Stimulated activated CD4-positive, alpha-beta T cell treated with anti-CD3 and anti-CD28 coated beads, TNF-alpha, amount 100 ng/mL, for 1 hour (primary cell): ENCODE measurements at places on chromosomes 13 and 19.
A peak's percentile ranks its signal among the peaks of the same experiment; 100 is the strongest.

DNA sequence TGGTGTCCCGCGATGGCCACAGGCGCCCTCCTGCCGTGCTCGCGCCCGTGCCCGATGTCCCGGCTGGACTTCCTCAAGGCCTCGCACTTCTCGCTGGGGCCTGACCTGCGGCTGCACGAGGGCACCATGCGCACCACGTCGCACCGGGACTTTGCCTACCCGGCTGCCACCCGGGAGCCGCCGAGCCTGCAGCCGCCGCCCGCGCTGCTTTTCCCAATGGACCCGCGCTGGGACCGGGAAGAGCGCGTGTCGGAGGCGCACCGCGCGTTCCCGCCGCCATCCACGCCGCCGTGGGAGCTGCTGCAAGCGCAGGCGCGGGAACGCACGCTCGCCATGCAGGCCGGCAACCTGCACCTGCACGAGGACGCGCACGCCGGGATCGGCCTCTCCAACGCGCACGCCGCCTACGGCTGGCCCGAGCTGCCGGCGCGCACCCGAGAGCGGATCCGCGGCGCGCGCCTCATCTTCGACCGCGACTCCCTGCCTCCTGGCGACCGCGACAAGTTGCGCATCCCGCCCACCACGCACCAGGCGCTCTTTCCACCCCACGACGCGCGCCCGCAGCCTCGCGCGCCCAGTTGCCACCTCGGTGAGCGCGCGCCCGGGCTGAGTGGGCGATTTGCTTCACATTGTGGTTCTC, 12.1 kb upstream of the PEX11G start:
- no peak for DNase-seq

DNA sequence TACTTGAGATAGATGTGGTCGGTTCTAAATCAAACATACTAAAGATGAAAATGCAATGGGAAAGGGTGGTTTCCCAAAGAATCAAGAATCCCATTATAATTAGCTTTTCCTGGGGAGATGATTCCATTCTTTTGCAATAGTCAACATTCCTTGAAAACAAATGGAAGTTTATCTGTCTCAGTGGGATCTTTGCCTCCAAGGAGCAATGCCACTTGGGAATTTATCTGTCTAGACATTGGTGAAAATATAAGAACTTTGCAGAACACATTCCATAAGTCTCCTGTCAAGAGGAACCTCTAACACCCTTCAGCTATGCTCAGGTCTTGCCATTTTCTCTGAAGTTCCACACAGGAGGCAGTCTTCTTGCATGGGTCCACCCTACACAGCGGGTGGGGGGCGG, 152.5 kb downstream of the KCTD12 start:
- DNase-seq = no peak

GRCh38 chr13:104847922-104848321, 1687.5 kb downstream of the EFNB2 start:
- DNase-seq = no peak

- no peak for DNase-seq
These were observed 20.5 kb upstream of the VSTM2B start for GRCh38 chr19:29505097-29505824.

- no peak for DNase-seq
These were observed 191.2 kb downstream of the SPRY2 start for GRCh38 chr13:80149736-80150135.

- DNase-seq = no peak
These were observed 127.6 kb downstream of the KATNAL1 start for GRCh38 chr13:30179597-30180276.

DNA sequence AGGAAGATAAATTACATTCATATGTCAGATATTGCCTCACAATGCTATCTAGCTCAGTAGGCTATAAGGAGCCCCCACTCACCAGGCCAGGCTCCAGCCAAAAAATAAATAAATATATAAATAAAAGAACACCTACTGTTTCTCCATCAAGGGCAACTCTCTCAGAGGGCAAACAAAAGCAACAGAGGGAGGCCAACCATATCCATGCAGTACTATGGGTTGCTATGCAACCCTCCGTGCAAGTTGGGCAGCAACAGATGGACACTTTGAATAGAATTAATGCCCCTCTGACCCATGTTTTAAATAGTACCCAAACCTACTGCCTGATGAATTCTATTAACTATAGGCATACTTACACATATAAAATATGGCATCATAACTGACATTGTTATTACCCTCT, 279.8 kb upstream of the EDNRB start:
- no peak for DNase-seq

DNA sequence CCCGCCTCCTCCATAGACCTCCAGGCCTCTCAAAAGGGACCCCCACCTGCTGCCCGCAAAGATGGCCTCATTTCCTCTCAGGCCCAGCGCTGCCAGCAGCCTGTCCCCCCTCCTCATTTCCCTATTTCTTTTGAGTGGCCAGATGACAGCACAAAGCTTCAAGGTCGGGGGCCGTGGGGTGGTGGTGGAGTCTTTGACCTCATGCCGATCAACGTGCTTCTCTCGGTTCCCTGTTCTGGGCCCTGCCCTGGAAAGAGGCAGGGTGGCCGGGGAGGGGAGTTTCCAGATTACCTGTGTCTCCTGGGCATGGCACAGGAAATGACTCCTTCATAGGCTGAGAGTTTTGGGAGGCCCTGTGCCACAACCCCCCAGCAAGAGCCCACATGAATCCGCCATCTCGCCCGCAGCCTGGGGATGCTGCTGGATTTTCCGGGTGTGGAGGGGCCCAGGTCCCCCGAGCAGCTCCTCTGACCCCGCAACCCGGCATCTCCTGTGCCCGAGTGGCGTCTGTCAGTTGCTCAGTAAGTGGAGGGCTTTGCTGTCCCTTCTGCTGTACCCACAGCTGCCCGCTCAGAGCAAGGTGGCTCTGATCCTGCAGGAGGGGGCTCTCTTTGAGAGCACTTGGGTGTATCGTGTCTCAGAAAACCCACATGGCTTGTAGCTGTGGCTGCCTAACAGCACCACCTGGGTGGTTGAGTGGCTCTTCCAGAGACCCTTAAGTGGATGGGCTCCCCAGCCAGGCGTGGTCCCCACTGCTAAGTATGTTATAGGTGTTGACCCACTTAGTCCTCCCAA, 139.4 kb downstream of the SIPA1L3 start:
- no peak for DNase-seq

DNA sequence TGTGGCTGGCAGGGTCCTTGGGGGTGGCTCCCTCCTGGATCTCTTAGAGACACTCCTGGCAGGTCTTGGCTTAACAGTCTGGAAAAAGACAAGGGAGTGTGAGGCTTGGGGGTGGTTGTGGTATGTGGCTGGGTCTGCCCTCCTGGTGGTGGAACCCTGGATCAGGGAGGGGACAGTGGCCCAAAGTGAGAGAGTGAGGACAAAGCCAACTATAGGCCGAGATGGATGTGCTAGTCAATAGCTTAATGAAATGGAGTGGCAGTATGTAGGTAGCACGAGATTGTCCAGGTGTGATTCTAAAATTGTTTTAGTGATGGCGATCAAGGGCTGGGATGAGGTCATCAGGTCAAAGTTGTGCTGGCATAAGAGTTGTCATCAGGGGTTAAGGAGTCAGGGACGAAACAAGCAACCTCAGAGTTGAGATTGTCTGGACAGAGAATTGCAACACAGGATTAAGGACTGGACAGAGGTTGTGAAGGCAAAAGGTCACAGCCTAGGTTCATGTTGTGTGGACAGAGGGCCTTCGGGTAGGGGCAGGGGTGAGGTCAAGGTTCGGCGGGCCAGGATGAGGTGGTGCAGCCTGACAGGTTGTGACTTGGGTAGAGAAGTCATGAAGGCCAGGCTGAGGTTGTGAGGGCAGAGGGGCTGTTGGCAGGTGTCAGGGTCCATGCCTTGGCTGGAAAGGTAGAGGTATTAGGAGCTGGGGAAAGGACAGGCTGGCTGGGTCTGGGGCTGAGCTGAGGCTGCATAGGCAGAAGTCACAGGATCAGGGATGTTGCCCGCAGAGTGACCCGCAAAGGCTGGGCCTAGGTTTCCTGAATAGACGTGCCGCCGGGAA, 4.5 kb upstream of the RASAL3 start:
- DNase-seq = no peak

DNA sequence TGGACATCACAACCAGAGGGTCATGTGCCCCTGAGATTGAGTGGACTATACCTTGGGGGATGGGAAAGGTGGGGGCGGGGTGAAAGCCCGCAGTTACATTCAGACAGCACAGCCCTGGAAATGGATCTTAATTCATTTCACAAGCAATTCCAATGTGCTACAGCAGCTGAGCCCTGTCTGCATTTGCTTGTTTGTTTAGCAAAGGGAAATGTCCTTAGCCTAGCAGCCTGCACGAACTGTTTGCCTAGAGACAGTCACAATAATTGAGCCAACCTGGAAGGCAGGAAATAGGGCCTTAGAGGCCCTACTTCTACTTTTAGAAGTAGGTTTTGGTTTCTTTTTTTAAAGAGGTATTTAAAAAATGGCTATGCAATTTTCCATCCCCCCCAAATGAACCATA, 177.3 kb upstream of the KL start:
- DNase-seq = no peak

- DNase-seq = no peak
These were observed 307.1 kb downstream of the DCT start for GRCh38 chr13:94172416-94172815.

DNA sequence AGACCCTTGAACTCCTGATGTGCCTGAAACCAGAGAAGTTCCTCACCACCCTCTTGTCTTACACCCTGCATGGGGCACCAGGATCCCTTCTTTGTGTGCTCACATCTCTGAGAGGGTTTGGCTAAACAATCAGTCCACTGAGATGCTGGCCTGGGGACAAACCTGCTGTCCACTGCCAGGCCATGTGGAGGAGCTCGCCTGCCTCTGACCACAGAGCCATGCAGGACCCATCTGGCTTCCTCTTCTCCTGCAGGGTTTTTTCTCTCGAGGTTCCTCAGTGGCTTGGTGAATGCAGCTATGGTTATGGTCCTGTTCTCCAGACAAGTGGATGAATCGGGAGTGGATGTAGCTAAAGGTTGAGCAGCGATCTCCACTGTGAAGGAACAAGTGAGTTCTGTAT, 49.1 kb upstream of the MEDAG start:
- DNase-seq = no peak

GRCh38 chr13:102968572-102969228, 97.5 kb downstream of the SLC10A2 start:
- DNase-seq = no peak

DNA sequence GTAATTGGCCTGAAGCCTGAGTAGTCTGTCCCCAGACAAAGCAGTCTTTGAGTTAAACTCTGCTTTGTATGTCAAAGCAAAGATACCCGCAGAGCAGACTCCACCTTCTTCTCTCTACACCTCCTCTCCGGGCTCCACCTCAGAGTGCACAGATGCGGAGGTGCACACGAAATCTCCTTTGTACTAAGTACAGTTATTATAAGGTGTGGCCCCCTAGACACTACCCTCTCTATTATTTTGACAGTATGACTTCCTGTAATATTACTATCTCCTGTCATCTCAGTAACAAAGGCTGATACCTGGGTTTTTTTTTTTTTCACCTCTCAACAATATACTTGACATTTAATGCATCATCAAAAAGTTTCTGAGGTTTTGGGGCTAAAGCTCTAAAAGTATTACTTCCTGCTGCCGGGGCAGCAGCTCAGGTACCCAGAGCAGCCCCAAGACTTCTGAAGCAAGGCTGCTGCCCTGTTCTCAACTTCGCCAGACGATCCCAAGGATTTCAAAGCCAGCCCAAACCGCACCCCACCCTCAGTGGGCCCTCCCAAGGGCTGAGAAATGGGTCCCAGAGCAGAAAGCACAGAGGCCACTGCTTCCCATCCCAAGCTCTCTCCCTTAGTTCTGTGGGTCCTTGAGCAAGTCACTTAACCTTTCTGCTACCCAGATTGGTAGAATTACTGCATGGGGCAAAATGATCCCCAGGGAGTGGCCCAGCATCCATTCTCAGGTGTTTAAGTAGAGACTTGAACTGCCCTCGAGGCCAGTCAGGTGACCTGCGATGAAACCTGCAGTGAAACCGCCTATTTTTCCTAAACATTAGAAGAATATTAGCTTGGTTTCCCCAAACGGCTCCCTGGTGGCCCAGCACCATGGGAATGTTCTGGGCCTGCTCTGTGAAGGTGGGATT, 180.6 kb downstream of the FOXO1 start:
- DNase-seq = peak; percentile 59

GRCh38 chr13:71254384-71254783, 612.6 kb downstream of the DACH1 start:
- no peak for DNase-seq

DNA sequence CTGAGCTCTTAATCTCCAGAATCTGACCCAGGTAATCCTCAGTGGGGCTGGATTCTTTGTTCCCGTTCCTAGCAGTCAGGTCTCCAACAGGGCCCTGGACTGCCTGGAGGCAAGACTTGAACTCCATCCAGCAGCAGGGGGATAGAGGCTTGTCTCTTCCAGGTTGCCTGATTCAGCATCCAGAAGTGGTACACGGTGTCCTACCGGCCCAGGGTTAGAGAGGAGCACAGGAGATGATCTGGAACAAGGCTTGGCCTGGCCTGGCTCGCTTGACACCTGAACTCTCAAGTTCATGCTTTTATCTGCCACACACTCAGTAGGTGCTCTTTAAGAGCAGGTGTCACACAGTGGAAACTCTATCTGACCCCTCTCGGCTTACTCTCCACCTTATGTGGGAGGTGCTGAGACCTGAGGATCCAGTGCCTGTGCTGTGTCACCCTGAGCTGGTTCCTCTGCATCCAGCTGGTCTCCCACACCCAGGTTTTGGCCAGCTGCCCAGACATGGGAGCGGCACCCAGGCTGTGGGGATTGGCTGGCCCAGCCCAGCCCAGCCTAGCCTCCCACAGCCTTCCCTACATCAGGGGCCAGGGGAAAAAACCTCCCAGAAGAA, at the start of gene CYP4F3:
TSS of gene CYP4F3 (plus strand) at position 604 of the 610 bp plus-strand sequence. CDS start 519 bp downstream, outside the sequence.
- no peak for DNase-seq

DNA sequence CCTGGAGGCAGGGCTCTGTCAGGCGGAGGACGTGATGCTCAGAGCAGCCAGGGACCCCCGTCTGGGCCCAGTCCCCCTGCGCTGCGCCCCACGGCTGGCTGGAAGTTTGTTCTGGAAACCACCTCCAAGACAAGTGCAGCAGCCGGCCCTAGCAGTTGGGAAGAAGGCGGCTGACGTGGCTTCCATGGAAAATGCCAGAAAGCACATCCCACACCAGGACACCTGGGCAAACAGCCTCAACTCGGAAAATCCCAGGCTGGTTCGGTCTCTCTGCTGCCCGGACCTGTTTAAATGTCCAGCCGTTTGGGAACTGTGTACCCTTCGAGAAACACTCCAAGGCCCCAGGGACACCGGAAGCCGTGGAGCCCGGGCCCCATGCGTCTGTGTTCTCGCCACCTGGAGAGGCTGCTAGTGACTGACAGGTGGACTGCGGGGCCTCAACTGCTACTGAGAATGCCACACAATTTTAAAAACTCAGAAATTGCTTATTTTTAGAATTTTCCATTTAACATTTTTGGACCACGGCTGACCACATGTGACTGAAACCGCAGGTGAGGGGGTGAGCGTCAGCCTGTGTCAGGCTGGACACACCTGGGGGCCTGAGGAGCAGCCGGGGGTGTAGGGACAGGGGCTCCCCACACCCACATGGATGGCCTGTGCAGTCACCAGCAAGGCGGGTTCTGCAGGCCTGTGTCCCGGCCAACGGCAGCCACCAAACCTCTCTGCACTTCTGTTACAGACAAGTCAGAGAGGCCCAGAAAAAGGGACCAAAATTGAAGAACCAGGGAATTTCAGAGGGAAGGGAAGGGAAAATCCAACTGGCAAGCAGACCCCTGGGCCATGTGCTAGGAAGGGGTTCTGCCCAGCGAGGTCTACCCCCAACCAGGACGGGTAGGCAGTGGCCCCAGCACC, 31.7 kb downstream of the RASA3 start:
- DNase-seq = no peak
